GM04504 (cell line): ENCODE measurements at places on chromosomes 1 and 21.

DNA sequence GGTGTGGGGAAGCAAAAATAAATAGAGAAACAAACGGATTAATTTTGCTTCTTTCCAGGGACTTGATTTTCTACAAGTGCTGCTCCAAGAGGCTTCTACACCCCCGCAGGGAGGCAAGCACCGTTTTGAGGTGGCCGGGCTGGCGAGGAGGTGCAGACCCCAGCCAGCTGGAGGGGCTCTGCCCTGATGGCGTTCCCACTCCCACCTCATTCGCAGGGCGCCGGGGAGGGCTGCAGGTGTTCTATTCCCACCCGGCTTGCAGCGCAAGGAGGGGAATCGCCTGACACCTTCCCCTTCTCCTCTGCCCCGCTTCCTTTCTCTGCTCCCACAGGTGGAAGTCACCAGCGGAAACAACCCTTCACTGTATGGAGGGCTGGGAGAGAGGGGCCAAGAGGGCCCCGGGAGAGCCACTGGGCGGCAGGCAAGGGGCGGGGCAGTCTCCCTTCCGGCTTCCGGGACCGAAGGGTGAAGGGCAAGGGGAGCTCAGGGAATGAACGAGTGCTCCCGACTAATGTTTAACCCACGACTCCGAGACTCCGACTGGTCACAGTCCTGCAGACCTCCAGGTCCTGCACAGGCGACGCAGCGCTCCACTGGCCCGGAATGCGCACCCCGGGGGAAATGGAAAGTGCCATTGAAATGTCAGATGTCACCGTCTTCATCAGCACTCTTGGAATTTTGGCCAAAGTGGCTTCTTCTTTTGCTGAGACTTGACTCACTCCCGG lies 29.1 kb downstream of the TEX35 start:
- no peak for DNase-seq

- no peak for DNase-seq
Observed at GRCh38 chr1:211726467-211726995, 51.1 kb upstream of the NEK2 start.

DNA sequence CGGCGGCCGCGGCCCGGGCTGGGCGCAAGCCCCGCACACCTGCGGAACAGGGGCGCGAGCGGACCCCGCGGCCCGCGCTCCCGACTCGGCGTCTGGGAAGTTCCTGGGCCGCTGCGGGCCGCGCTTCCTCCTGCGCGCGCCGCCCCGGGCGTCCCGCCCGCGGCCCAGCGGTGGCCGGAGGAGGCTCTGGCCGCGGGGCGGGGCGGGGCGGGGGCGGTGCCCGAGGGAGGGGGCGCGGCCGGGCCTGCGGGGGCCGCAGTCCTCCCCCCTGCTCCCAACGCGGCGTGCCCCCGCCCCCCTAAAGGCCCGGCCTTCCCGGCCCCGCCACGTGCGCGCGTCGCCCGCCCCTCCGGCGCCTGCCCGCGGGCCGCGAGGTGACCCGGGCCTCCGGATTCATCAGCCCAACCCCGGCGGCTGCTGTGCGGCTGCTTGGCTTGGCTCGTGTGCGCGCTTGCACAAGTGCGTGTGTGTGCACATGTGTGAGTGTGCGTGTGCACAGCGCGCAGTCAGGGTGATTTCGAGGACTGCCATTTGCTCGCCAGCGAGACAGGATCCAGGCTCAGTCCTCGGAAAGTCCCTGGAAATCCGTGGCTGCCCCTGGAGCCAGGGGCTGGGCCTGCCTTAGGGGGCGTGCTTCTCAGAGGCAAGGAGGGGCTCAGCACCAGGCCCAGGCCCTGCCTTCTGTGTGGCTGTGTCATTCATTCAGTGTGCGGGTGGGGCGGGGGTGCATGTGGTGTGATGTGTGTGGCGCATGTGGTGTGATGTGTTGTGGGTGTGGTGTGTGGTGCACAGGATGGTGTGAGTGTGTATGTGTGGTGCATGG lies at the start of gene C2CD2:
C2CD2 (minus strand) TSS at position 188 of the 823 bp plus-strand sequence. CDS start 370 bp downstream, outside the sequence.
- peak; percentile 51 for DNase-seq

DNA sequence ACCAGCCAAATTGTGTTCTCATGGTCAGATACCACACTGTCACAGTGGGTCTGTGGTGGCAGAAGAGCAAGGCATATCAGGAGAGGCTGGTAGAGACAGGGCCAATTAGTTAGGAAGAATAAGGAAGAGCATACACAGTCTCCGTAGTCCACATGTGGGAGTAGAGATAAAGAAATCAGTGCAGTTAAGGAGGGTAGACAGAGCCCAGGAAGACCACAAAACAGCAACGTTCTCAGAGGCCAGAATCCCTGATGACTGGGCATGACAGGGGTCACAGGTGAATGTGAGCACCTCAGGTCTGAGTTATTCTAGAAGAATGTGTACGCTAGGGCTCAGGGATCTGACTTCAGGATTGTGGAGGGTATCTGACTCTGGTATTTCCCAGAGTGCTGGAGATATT lies 31.7 kb downstream of the CD48 start:
- DNase-seq = no peak

DNA sequence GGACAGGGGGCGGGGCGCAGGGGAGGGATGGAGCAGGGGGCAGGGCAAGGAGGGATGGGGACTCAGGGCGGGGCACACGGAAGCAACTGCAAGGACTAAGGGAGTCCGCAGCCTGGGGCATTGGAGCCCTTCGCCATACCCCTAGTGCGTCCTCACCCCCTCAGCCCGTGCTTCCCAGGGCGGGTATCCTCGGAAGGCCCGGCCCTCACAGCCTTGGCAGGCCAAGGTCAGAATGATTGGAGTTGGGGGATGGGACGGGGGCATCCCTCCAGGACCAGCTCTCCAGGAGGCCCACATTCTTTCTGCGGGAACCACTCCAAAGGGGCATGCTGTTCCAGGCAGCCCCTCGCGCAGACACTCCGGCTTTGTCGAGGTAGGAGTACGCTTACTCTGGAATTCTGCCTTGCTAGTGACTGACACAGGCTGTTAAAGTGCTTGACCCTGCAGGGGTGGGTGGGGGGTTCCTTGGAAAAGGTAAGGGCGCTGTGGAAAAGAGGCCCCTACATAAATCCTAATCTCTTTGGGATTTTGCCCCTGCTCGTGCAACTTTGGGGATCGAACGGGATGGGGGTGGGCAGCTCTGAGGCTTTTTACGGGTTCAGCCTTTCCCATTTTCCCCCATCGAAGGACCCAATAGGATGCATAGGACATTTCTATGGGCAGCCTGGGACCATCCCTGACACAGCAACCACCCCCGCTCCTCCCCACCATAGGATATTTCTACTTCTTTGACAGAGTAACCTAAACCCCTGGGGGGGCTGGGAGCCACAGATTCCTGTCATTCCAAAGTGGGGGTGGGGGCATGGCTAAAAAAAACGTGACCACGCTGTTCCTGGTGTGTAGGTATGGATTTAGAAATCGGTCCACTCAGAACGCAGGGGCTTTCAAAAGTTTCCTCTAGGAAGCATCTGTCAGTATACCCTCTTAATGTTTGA lies 738 bp upstream of the TRIM11 start:
- no peak for DNase-seq
